Chondrocyte (in vitro differentiated cells): ENCODE measurements at places on chromosomes 6 and 20. TPM values are rescaled to one million over a fixed set of nuclear protein-coding genes. Genes with fewer than 3 reads are reported as not detected.

DEFB129 gene
- total RNA-seq, result not detected in 3 replicates

WFDC12 gene
- total RNA-seq, result not detected in 3 replicates

ARMC2 gene
- total RNA-seq, result 6.8 to 9.2 TPM (median 8.3 TPM) in 3 replicates

SLC2A10 gene
- total RNA-seq, result 39.6 to 43.5 TPM (median 40.2 TPM) in 3 replicates

DDX27 gene
- total RNA-seq, result 23.3 to 25.9 TPM (median 23.7 TPM) in 3 replicates

DNMT3B gene
- 2.0 to 4.8 TPM (median 4.7 TPM) in 3 replicates for total RNA-seq

KCNQ2 gene
- not detected in 3 replicates for total RNA-seq

BMP5 gene
- total RNA-seq, result not detected in 3 replicates

ZBTB46 gene
- total RNA-seq, result 5.9 to 8.3 TPM (median 6.0 TPM) in 3 replicates

DLGAP4 gene
- total RNA-seq, result 140 to 165 TPM (median 161 TPM) in 3 replicates

CUL7 gene
- total RNA-seq, result 53.6 to 64.8 TPM (median 54.3 TPM) in 3 replicates
